Activated T-cell treated with anti-CD3 and anti-CD28 coated beads, Interleukin-2, amount 50 U/mL, for 48 hours (primary cell): ENCODE measurements at places on chromosomes 4 and X.
A peak's percentile ranks its signal among the peaks of the same experiment; 100 is the strongest.

GRCh38 chr4:8738471-8738931, 133.1 kb downstream of the HMX1 start:
- peak; percentile 2 for DNase-seq

DNA sequence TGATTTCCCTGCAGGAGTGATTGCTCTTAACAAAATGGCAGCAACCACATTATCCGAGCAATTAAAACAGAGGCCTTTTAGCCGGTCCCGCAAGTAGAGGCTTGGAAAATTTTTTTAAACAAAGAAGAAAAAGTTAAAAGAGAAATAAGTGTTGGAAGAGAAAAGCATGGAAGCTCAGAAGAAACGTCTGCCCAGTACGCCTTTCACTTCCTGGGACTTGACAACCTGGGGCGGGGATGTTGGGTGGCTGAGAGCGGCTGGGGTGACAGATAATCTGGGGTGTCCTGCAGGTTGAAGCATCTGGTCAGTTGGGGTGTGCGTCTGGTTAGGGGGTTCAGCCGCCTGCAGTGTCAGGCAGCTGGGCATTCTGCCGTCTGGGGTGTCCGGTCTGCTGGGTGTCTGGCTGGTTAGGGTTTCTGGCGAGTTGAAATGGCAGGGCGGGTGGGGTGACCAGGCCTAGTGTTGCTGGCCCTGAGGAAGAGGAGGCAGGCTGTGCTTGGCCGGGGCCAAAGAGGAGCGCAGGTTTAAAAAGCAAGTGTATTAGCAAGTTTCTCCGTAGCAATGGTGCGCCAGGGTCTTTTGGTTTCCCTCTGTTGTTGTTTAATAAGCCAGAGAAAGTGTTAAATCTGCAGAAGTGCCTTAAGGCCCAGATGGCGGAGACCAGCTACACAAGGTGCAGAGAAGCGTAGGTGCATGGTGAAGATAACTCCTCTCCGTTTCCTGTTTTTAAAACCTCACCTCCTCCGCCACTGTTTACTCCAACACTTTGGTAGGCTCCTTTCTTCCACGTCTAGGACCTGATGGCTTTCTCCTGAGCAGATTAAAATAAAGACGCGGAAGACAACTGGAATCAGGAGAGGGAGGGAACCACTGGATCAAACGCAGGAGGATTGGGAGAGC, 5.6 kb downstream of the HAND2 start:
- peak; percentile 19 for DNase-seq

DNA sequence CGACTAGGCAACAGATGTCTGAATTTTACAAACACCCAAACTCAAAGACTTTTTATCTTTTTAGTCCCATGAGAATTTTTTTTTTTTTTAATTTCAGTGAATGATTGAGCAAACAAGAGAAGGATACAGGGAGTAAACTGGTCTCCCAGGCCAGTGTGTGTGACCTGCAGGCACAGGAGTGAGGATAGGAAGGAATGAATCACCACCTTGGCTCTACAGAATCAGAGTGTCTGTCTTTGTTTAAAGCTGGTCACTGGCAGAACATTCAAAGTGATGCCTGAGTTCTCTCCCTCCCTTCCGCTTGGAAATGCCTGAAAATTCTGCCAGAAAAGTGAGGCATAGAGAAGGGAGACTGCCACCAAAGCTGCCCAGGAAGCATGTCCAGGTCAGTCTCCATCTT, 69.5 kb downstream of the PARM1 start:
- DNase-seq = no peak

DNA sequence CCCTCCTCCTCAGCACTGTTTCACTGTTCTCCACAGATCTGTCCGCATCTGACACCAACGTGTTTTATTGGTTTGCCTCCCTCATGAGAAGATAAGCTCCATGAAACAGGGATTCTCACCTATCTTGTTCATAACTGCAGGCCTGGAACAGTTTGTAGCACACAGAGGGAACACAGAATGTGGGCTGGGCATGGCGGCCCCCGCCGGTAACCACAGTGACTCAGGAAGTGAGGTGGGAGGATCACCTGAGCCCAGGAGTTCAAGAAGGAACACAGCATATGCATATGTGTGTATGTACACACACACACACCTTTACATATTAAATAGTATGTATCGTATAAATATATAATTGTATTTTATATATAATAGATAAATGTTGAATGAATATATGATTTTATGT, 168.6 kb downstream of the AFAP1 start:
- DNase-seq = peak; percentile 54

GRCh38 chr4:88953400-88953799, 103.6 kb downstream of the FAM13A start:
- DNase-seq = no peak

GRCh38 chr4:5186271-5187064, 135.2 kb downstream of the STK32B start:
- no peak for DNase-seq

DNA sequence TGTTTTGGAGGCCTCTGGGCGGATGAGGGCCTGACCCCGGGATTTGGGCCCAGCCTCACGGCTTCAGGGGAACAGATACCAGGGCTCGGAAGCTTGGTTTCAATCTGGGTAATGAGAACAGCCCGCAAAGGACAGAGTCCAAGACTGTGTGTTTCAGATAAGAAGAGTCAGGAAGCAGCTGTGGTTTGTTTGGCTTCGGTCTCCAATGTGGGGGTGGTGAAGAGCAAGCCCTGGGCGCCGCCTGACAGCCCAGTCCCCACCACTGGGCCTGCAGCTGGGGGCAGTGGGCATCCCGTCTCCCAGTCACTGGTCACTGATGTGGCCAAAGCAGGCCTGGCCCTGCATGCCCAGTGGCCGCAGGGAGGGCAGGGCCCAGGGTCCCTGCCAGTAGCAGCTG, 9.1 kb downstream of the WFS1 start:
- peak; percentile 28 for DNase-seq
